ENCODE measurements at places on chromosomes 11 and 22. TPM values are rescaled to one million over a fixed set of nuclear protein-coding genes. Genes with fewer than 3 reads are reported as not detected.

OVOL1 gene
- total RNA-seq, result not detected

PAMR1 gene
- 383 TPM for total RNA-seq

TPH1 gene
- total RNA-seq, result under 0.01 TPM

OR52E5 gene
- total RNA-seq, result not detected

CATSPERZ gene
- not detected for total RNA-seq

TST gene
- 26.8 TPM for total RNA-seq

OR52H1 gene
- total RNA-seq, result not detected

SYNGR1 gene
- 2.2 TPM for total RNA-seq

MED17 gene
- total RNA-seq, result 21.3 TPM

All from subcutaneous preadipocyte (primary cell).